ENCODE measurements at places on chromosomes 3 and 15. TPM values are rescaled to one million over a fixed set of nuclear protein-coding genes. Genes with fewer than 3 reads are reported as not detected.

Gene CHRM5
- not detected for total RNA-seq

DNA sequence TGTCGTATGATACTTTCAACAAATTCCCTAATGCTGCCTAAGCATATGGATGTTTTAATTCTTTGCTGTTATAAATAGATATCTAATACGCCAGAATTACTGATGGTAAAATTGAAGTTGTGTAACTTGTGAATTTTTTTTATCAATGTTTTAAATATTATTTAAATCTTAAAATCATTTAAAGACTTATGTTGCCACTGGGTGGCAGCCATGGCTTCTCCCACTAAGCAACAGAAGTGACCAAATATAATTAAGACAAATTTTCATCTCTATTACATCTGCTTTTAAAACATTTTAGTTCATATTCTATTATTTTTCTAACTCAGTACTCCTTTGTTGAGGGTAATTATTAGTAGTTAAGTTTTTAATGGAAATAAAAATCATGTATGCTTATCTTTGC is 8.1 kb upstream of the IL20RB start:
- DNase-seq = no peak

Gene EFCC1
- total RNA-seq = not detected

DNA sequence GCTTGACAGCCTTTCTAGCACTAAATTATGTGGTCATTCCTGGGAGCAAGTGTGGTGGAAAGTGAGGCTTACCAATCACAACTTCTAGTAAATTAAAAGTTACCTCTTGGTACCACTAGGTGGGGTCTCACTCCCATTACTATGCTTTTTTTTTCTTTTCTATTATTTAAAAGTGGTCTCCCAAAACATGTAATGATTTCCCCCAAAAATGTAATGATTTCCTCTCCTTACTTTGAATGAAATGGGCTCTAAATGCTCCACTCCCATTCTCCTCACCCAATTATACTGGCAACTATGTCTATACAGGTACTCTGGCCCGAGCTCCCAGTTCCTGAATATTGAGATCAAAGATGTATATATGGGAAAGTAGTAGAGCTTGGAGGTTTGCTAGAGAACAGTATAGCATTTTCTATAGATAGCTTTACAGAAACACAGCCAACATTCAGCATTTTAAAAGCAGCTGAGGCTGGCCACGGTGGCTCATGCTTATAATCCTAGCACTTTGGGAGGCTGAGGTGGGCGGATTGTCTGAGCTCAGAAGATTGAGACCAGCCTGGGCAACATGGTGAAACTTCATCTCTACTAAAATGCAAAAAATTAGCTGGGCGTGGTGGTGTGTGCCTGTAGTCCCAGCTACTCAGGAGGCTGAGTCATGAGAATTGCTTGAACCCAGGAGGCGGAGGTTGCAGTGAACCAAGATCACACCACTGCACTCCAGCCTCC is 70.9 kb downstream of the DCUN1D1 start:
- peak; percentile 5 for DNase-seq

- DNase-seq = no peak
Measured at GRCh38 chr3:53597136-53597915, 102.9 kb downstream of the CACNA1D start.

GRCh38 chr3:54038391-54038790 is 84.0 kb upstream of the CACNA2D3 start:
- DNase-seq = no peak

GRCh38 chr15:100502651-100503050 is 26.1 kb downstream of the CERS3 start:
- DNase-seq = no peak

Measured in MG63 (cell line).